ENCODE measurements at places on chromosomes 3 and 15. TPM values are rescaled to one million over a fixed set of nuclear protein-coding genes. Genes with fewer than 3 reads are reported as not detected.

GRCh38 chr15:60682615-60683014 is 203.7 kb upstream of the ICE2 start:
- no peak for DNase-seq

GRCh38 chr3:13884851-13885703 is 5.2 kb upstream of the WNT7A start:
- DNase-seq, result no peak

DNA sequence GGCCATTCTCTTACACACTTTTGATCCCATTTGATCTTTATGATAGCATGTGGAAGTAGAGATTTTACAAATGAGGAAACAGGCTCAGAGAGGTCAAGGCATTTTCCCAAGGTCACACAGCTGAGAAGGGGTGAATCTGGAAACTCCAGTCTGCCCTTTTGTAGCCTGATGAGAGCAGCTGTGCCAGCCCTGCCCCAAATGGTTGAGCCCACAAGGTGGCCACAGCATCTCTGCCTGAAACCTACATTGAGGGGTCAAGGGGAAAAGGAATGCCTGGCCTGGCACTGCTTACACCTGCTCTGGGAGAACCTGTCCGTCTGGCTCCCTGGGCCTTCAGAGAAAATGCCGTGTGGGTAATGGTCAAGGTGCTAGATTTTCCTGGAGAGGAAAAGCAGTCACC is 200.2 kb upstream of the LINGO1 start:
- no peak for DNase-seq

DNA sequence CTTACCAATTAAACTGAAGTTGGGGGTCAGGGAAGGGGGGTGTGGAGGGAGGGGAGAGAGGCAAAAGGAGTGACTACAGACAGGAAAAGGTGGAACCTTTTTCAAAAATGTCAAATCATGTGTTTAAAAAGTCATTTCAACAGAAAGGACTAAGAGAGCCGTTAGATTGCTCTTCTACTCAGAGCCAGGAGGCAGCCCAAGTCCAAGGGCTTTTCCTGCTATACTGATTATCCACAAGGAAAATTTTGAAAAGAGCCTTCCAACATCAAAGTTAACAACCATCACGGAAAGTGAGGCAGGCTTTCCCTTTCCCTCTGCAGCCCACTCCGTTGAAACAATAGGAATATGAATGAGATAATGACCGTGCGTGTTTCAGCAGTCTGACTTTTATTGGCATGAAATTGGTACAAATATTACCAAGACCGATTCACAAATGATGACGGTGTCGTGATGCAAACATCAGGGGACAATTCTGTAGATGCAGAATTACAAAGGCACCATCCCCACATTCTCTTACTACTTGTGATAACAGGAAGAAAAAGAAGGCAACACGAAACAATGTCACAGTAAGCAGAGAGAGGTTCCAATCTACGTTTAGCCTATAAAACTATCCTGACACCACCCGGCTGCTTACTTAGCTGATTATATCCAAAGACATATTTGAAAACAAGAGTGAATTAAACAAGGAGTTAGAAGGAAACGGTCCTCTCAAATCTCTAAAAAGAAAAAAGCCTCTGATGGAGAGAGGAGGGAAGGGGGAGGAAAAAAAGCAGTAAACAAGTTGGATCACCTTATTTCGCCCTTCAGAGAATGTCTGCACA is 453.7 kb downstream of the FOXP1 start:
- no peak for DNase-seq

GRCh38 chr3:87626546-87626945 is 350.2 kb upstream of the POU1F1 start:
- DNase-seq, result no peak

- DNase-seq, result no peak
Measured at GRCh38 chr3:139122612-139123011, 77.9 kb upstream of the PRR23C start.

The AMIGO3 gene
- total RNA-seq, result 1.0 TPM

The PAQR5 gene
- total RNA-seq, result 2.6 TPM

The RTP3 gene
- total RNA-seq, result not detected
